ENCODE measurements at places on chromosomes 4 and X.

DNA sequence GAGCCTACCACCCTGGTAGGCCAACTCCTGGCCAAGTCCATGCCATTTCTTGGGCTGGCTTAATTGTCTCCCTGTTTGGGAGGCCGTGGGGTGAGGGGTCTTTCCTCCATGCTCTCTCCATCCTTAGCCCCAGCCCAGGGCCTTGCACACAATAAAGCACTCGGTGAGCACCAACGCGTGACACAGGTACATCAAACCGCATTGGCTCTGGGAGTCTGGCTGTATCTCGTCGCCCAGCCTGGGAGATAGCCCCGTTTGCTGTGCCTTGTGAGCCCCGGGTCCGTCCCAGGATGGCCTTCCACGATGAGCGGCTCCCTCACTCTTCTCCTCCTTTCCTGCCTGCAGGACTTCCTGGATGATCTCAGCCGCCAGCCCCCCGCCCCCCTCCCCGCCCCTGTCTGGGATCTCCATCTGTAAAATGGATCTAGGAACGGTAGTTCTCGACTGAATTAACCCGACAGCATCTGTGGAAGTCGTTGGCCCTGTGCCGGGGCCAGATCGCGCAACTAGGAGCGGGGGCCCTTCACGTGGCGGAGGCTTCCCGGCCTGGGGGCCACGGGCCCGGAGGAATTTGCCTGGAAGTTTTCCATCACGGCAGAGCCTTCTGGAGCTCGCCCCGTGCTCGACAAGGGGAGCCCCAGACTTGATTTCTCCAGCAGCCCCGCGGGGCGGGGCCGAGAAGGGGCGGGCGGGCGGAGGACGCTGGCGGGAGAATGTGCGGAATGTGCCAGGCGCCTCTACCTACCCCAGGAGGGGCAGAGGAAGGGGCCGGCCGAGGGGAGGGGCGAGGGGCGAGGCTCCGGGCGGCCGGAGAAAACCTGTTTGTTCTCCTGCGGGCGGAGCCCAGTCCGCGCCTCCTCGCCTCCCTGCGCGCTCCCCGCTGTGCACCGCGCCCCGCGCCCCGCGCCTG lies at the start of gene ZNF185:
TSS of gene ZNF185 (plus strand) at position 846 of the 910 bp plus-strand sequence. CDS start 16,423 bp downstream, outside the sequence.
- H3K36me3 ChIP-seq: peaks cover 3% of the 10 kb centered on the region
- peak within 1 kb of the TSS; percentile 31 for H3K4me3 ChIP-seq
- H3K27me3 ChIP-seq: no peaks in the 10 kb centered on the region
- no peak within 1 kb of the TSS for H3K27ac ChIP-seq
- DNase-seq: peak; percentile 86
- H3K4me1 ChIP-seq: peaks cover 11% of the 10 kb centered on the region

- no peak for DNase-seq
- peak overlapping the region; percentile 15 for H3K4me3 ChIP-seq
- H3K4me1 ChIP-seq: peaks cover 14% of the 10 kb centered on the region
- H3K36me3 ChIP-seq: no peaks in the 10 kb centered on the region
- peaks cover 4% of the 10 kb centered on the region for H3K27me3 ChIP-seq
Measured at GRCh38 chr4:87973283-87974169, 2.0 kb upstream of the SPP1 start.

GRCh38 chrX:49925176-49925575 lies 2.8 kb downstream of the CLCN5 start:
- H3K27me3 ChIP-seq: no peaks in the 10 kb centered on the region
- no peak for DNase-seq
- H3K36me3 ChIP-seq: no peaks in the 10 kb centered on the region
- H3K4me3 ChIP-seq: no peak overlapping the region

DNA sequence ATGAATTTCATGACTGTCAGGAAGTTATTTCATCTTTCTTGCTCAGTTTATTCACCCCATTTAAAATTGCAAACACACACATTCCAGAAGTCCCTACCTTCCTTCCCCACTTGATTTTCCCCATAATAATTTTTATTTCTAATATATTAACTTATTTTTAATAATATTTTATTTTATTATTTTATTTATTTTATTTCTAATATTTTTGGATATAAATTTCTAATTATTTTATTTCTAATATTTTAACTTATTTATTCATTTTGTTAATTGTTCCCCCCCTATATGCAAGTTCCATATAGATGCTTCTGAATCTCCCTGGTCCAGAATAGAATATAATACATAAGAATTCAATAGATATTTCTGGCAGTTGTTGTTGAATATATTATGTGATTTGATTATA lies 293.7 kb upstream of the CPEB2 start:
- H3K4me1 ChIP-seq: no peaks in the 10 kb centered on the region
- no peak for DNase-seq
- peaks cover 20% of the 10 kb centered on the region for H3K27me3 ChIP-seq
- H3K36me3 ChIP-seq: no peaks in the 10 kb centered on the region
- H3K4me3 ChIP-seq: no peak overlapping the region

DNA sequence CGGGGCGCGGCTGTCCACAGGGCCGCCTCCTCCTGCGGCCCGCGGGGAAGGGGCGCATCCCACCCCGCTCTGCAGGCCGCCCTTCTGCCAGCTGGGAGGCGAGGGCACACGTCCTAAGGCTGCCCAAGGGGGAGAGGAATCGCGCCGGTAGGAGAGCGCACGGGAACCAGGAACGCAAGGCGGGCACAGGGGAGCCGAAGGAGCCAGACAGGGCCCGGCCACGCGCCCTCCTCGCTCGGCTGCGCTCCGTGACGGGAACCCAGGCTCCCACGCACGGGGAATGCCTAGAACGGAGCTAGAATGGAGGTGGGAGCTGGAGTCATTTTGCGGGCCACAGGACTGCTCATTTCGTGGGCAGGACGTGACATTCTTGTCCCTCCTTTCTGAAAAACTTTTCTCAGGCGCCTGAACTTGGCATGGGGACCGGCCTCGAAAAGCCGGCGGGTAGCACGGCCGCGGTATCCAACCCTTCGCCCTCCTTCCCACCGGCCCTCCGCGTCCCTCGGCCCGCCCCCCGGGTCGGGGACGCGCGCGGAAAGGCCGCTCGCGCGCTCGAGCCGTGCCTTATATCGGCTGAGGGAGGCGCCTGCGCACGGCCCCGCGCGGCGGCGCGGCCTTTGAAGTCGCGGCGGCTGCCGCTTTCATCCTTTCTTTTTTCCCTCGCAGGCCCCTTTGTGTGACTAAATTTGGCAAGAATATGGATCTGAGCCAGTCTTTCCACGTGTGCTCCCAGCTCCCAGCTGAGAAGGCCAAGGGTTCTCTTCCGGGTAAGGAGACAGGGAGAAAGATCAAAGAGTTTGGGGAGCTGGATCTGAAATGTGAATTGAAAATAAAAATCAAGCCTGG lies 4.2 kb upstream of the LEF1 start:
- no peak for DNase-seq
- H3K4me1 ChIP-seq: peaks cover 24% of the 10 kb centered on the region

DNA sequence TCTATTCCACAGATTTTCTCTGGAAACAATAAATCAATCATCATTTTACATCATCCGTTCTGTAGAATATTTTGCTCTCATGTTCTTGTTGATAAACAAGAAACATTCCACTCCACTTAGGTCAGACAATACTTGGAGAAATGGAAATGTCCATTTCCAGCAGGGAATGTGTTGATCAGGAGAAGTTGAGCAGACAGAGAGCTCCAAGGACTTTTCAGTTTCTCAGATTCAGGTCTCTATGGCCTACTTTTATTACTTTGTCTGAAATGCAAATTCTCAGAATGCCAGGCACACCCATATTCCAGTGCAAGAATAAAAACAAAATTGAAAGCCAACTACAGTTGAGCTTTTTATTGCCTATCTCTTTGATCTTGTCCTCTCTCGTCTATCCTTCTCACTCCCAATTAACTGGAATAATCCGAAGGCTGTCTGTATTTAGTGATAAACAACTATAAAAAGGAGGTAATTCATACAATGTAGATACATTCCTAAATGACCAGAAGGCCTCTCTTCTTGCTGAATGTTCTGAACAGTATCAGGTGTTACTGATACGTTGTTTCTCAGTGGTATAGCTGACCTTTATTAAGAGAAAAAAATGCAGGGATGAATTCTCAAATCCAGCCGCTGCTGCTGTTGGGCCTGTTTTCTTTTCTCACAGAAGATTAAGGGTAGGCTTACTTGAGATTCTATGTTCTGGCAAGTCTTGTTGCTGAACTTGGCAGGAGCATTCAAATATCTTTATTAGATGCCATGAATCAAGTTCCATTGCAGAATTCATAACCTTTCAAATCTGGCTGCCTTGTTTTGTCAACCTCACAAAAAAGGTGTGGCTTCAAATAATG lies 72.1 kb downstream of the HPGD start:
- no peaks in the 10 kb centered on the region for H3K36me3 ChIP-seq
- DNase-seq: no peak
- peaks cover 13% of the 10 kb centered on the region for H3K27me3 ChIP-seq

DNA sequence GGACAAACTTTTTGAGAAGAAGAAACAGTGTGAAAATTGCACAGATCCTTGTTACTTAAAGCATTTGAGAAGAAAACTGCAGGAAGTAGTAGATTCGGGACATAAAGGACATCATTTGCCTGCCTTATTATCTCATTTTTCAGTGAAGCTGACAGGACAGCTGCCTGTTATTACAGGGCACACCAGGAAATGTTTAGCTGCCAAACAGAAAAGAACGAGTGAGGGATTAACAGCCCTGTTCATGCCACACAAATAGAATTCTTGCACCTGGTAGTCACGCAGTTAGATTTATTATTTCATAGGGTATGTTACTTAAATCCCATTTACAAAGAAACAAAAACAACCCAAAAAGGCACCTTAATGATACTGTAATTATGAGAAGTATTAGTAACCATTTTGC lies 100.6 kb downstream of the CHIC2 start:
- peak overlapping the region; percentile 76 for H3K27ac ChIP-seq
- H3K4me3 ChIP-seq: no peak overlapping the region
- H3K36me3 ChIP-seq: no peaks in the 10 kb centered on the region
- no peaks in the 10 kb centered on the region for H3K27me3 ChIP-seq

DNA sequence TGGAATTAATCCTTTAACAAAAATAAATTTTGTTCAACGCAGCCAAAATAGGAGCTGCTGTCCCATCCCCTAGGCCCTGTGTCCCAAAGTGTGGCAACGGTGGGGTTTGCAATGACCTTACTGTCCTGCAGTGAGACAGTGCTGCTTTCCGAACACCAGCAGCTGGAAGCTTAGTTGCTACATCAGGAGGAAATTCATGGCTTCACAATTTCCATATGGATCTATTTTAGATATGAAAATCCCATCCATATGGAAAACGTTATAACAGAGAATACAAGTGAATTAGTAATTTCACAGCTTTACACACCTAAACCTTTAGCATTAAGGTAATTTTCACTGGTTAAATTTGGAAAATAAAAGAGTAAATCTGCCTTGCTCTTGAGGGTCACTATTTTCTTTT lies 396.3 kb upstream of the TENM3 start:
- H3K4me1 ChIP-seq: no peaks in the 10 kb centered on the region
- H3K36me3 ChIP-seq: no peaks in the 10 kb centered on the region
- no peaks in the 10 kb centered on the region for H3K27me3 ChIP-seq
- no peak overlapping the region for H3K4me3 ChIP-seq

DNA sequence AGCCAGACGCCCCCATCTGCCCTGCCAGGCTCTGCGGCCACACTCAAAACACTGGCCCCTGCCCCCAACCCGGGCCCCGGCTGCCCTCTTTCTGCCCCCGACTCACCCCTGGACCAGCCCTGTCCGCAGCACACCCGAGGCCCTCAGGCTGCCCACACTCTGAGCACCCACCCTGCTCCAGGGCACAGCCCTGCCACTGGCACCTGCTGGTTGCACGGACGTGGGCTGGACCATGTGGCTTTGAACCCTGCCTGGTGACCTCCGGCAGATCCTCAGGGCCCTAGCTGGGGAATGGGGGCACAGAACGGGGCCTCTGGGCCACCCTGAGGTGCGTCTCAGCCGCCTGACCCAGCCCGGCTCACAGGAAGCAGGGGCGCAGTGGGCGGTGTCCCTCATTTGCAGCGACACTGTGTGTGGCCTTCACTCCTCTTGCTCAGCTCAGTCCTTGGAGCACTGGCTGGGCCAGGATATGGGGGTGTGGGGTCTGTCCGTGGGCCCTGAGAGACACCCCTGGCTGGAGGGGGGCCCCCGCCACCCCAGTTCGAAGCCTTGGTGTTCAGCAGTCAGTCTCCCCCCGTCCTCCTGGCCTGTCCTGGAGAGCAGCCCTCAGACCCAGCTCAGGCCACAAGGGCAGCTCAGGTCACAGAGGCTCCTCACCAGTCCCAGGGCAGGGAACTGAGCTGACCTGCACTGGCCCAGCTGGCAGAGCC lies 73.2 kb downstream of the FAM53A start:
- no peaks in the 10 kb centered on the region for H3K4me1 ChIP-seq
- H3K27me3 ChIP-seq: no peaks in the 10 kb centered on the region
- H3K4me3 ChIP-seq: no peak overlapping the region

DNA sequence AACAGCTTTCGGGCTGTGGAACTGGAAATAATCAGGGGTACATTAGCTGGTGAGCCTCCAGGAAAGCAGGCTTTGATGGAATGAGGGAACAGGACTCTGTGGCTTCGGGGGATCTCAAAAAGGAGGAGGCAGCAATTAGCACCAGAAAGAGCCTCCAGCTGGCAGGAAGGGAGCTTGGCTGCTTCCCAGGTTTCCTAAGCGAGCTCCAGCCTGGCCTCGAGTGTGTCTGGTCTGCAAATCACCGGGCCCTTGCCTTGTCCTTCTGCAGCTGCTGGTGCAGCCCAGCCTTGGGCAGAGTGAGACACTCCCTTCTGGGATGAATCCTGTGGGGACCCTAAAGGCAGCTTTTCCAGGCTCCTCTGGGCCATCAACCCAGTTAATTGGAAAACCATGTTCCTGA lies 10.7 kb upstream of the PDHA1 start:
- H3K36me3 ChIP-seq: peaks cover 2% of the 10 kb centered on the region
- no peak overlapping the region for H3K4me3 ChIP-seq
- no peaks in the 10 kb centered on the region for H3K4me1 ChIP-seq
- H3K27me3 ChIP-seq: peaks cover 2% of the 10 kb centered on the region

- H3K27me3 ChIP-seq: no peaks in the 10 kb centered on the region
- no peak overlapping the region for H3K4me3 ChIP-seq
- peaks cover 16% of the 10 kb centered on the region for H3K36me3 ChIP-seq
- DNase-seq: no peak
- peak overlapping the region; percentile 88 for H3K27ac ChIP-seq
Measured at GRCh38 chr4:39825090-39825489, 127.2 kb downstream of the UBE2K start.

DNA sequence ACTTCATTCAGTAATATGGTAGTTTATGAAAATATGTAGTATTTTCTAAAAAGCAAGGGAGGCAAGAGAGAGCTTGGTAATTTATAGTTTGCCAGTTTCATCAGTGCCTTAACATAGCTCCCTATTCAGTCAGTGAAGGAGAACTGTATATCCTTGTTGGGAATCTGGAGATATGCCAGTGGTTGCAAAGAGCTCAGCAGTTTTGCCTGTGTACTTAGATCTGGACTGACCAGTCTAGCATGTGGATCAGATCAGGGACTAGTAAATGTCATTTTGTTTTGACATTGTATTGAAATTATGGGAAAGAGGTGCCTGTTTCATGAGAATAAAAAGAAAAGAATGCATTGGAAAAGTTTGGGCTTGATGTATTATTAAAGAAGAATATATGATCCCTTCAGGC lies 88.6 kb downstream of the ZIC3 start:
- H3K27me3 ChIP-seq: no peaks in the 10 kb centered on the region
- H3K36me3 ChIP-seq: no peaks in the 10 kb centered on the region
- no peaks in the 10 kb centered on the region for H3K4me1 ChIP-seq
- H3K27ac ChIP-seq: no peak overlapping the region
- no peak overlapping the region for H3K4me3 ChIP-seq

- H3K27ac ChIP-seq: no peak overlapping the region
- H3K27me3 ChIP-seq: no peaks in the 10 kb centered on the region
- H3K4me3 ChIP-seq: no peak overlapping the region
- H3K36me3 ChIP-seq: no peaks in the 10 kb centered on the region
- no peaks in the 10 kb centered on the region for H3K4me1 ChIP-seq
- DNase-seq: no peak
Measured at GRCh38 chrX:81405781-81406180, 203.9 kb downstream of the SH3BGRL start.
